ENCODE measurements at places on chromosomes 5 and 9.

DNA sequence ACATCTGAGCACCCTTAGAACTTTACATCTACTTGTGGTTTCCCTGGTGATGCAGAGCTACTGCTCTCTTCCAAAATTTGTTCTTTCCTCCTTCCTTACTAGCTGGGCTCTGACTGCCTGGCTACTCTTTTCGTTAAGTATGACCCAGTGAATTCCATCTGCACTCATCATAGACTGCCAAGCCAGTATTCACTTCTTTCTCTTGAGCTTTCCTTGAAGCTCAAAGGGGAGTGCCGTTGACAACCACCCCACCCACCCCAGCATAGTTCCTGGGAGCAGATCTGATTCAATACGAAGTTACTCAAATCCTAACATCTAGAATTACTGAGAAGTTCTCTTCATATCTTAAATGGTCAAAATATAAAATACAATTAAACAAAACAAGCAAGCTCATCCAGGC is 190.5 kb downstream of the ADAMTS12 start:
- H3K27ac ChIP-seq, result no peak overlapping the region
- H3K27me3 ChIP-seq, result no peaks in the 10 kb centered on the region
- H3K4me3 ChIP-seq, result no peak overlapping the region
- no peaks in the 10 kb centered on the region for H3K36me3 ChIP-seq

DNA sequence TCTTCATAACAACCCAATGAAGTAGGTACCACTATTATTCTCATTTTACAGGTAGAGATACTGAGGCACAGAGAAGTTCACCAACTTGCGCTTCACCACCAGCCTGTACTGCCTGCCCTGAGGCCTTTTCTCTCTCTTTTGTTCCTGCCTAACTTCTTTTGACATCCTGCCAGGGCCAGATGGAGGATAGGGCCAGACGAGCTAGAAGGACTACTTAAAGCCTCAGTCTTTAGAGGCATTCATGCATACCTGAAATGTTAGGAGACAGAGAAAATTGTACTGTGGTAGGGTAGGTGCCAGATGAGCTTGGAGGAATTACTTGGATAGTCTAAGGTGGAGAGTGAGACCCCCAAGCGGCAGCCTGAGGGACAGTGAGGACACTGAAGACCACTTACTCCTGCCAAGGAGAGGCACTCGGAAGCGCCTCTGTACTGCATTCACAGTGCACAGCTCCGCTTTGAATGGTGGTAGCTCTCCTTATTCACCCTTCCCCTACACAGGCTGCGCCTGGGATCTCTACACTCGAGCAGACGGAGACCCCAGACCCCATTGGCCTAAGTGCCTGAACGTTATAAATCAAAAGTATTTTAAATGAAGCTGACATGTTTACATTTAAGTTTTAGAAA is 6.2 kb upstream of the ORM1 start:
- H3K36me3 ChIP-seq, result no peaks in the 10 kb centered on the region
- DNase-seq, result peak; percentile 18
- H3K4me1 ChIP-seq, result no peaks in the 10 kb centered on the region
- H3K4me3 ChIP-seq, result no peak overlapping the region

DNA sequence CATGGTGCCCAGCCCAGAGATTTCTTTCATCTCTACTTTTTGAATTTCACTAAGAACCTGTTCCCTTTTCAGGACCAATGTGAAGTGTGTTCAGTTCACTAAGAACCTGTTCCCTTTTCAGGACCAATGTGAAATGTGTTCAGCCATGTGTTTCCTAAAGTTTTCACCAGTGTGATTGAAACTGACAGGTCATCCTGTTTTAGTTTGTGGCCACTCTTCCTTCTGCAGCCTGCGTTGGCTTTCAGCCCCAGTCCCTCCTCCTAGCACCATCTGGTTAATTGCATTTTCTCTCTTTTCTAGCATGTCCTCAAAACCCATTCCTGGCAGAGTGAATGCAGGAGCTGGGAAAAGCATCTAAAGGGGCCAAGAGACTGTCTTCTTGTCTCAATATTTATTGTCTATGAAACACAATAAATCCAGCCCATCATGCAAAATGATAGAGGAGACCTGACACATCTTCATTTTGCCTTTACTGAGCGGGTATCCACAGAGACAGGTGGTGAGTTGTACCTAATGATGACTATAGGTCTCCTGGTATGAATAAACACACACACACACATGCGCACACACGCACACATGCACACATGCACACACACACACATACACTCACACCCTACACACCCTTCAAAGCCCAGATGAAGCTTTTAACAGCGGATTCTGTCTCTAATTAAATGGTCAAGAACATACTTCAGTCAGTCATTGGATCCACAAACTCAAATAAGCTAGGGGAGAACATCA is 6.1 kb upstream of the PANK3 start:
- peaks cover 7% of the 10 kb centered on the region for H3K4me1 ChIP-seq
- H3K27me3 ChIP-seq, result no peaks in the 10 kb centered on the region
- no peak for DNase-seq

- H3K4me1 ChIP-seq, result peaks cover 2% of the 10 kb centered on the region
- DNase-seq, result no peak
- no peak overlapping the region for H3K27ac ChIP-seq
- H3K27me3 ChIP-seq, result no peaks in the 10 kb centered on the region
- no peaks in the 10 kb centered on the region for H3K36me3 ChIP-seq
Measured at GRCh38 chr5:155313518-155313917, 300.0 kb downstream of the KIF4B start.

- no peak for DNase-seq
- peaks cover 4% of the 10 kb centered on the region for H3K27me3 ChIP-seq
- H3K36me3 ChIP-seq, result no peaks in the 10 kb centered on the region
- H3K4me3 ChIP-seq, result no peak overlapping the region
- H3K27ac ChIP-seq, result no peak overlapping the region
Measured at GRCh38 chr9:16370647-16371046, 499.8 kb downstream of the BNC2 start.

GRCh38 chr9:109335929-109336328 is 15.1 kb upstream of the EPB41L4B start:
- H3K4me3 ChIP-seq, result no peak overlapping the region
- no peaks in the 10 kb centered on the region for H3K36me3 ChIP-seq
- H3K27me3 ChIP-seq, result no peaks in the 10 kb centered on the region
- H3K27ac ChIP-seq, result no peak overlapping the region

DNA sequence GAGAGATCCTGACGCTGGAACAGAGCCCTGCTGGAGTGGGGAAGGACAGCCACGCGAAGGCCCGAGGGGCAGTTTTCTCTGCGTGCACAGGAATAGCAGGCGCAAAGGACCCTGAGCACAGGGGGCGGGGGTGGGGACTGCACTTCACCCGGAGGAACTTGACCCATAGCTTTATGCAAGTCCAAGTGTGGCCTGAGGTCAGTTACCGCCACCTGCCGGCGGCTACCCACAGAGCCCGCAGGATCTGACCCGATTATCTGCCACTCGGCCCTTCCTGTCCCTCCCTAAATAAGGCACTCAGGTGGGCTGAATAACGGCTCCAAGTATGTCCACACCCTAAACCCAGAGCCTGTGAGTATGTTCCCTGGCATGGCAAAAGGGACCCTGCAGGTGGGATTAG is 65.4 kb upstream of the FCN1 start:
- H3K4me1 ChIP-seq, result no peaks in the 10 kb centered on the region
- no peaks in the 10 kb centered on the region for H3K27me3 ChIP-seq
- no peak overlapping the region for H3K4me3 ChIP-seq
- no peak overlapping the region for H3K27ac ChIP-seq
- no peaks in the 10 kb centered on the region for H3K36me3 ChIP-seq

- DNase-seq, result no peak
- no peaks in the 10 kb centered on the region for H3K36me3 ChIP-seq
- H3K27me3 ChIP-seq, result no peaks in the 10 kb centered on the region
- no peak overlapping the region for H3K4me3 ChIP-seq
- no peak overlapping the region for H3K27ac ChIP-seq
Measured at GRCh38 chr5:41356786-41357185, 143.5 kb upstream of the C6 start.

GRCh38 chr9:17480966-17481365 is 97.9 kb upstream of the SH3GL2 start:
- H3K36me3 ChIP-seq, result no peaks in the 10 kb centered on the region
- H3K27ac ChIP-seq, result no peak overlapping the region
- no peaks in the 10 kb centered on the region for H3K27me3 ChIP-seq
- H3K4me3 ChIP-seq, result no peak overlapping the region

DNA sequence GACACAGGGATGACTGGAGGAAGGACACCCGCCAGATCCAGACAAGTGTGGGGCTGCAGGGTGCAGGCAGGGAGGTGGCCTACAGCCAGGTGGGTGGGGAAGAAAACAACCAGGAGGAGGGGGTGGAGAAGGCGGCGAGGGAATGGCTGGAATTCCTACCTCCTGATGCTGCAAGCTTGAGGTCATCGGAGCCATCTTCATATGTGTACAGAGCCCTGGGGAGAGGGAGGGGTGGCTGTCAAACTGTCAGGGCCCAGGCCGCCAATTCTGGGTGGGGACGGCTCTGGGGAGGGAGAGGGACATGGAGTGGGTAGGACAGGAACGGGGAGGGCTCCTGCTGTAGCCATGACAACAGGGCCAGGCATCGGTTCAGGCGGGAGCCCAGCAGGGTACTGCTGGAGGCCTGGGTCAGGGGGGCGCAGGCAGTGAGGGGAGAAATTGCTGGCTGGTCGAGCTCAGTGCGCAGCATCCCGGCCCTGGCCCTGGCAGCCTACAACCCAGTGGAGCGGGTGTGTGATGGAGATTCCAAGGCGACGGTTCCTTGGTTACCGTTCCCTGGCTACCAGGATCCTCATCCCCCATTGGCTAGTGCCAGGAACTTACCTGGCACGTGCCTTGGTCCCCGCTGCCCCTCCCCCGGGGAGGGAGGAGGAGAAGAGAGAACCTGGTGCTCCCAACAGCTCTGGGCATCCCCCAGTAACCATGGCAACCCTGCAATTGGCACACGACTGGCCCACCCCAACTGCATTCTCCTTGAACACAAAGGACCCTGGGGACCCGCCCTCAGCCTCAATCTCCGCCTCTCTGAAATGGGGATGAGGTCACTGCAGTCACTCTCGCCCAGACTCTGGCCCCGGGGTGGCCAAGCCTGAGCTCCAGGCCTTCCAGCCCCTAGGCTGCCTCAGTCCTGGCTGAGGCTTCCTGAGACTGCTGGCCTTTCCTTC is 4.5 kb downstream of the DBN1 start:
- H3K4me1 ChIP-seq, result peaks cover 38% of the 10 kb centered on the region
- no peaks in the 10 kb centered on the region for H3K27me3 ChIP-seq
- no peak for DNase-seq
- no peak overlapping the region for H3K4me3 ChIP-seq
